ENCODE measurements at places on chromosomes 16 and 17.

DNA sequence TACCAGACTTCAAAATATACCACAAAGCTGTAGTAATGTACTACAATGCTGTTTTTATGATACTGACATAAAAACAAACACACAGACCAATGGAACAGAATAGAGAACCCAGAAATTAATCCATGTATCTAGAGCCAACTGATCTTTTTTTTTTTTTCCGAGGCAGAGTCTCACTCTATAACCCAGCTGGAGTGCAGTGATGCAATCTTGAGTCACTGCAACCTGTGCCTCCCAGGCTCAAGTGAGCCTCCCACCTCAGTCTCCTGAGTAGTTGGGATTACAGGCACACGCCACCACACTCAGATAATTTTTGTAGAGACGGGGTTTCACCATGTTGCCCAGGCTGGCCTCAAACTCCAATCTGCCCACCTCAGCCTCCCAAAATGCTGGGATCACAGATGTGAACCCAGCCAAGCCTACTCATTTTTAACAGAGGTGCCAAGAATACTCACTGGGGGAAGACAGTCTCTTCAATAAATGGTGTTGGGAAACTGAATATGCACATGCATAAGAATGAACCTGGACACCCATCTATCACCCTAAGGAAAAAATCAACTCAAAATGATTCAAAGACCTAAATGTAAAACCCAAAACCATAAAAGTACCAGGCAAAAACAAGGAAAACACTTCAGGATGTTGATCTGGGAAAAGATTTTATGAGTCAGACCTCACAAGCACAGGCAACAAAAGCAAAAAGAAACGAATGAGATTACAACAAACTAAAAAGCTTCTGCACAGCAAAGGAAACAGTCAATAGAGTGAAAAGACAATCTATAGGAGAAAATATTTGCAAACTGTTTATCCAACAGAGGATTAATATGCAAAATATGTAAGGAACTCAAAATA, 63.1 kb downstream of the STX8 start:
- DNase-seq: no peak

GRCh38 chr17:79192503-79193351, 118.1 kb downstream of the ENGASE start:
- peak; percentile 89 for DNase-seq

DNA sequence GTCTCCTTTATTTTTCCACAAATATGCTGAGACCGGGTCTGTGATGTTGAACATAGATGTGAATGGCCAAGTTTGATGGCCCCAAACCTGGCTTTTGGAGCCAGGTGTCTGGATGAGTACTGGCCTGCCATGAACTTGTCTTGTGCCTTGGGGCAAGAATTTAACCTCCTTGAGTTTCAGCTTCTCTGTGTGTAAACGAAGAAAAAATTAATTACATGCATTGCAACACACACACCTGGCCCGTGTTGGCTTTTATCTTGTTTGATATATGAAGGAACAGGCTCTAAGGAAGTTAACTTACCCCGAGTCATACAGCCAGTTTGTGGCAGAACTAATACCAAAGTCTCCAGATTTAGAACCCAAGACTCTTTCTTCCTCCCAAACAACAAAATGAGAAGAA, 13.1 kb downstream of the FBXO39 start:
- no peak for DNase-seq

DNA sequence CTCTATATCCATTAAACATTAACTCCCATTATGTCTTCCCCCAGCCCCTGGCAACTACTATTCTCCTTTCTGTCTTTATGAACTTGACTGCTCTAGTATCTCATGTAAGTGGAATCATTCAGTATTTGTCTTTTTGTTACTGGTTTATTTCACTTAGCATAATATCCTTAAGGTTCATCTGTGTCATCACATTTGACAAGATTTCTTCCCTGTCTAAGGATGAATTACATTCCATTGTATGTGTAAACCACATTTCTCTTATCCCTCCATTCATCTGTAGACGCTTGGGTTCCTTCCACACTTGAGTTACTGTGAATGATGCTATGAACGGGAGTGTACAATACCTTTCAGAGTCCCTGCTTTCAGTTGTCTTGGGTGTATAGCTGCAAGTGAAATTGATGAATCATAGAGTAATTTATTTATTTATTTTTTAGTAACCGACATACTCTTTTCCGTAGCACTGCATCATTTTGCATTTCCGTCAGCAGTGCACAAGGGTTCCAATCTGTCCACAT, 399.7 kb upstream of the RBFOX1 start:
- DNase-seq: no peak

DNA sequence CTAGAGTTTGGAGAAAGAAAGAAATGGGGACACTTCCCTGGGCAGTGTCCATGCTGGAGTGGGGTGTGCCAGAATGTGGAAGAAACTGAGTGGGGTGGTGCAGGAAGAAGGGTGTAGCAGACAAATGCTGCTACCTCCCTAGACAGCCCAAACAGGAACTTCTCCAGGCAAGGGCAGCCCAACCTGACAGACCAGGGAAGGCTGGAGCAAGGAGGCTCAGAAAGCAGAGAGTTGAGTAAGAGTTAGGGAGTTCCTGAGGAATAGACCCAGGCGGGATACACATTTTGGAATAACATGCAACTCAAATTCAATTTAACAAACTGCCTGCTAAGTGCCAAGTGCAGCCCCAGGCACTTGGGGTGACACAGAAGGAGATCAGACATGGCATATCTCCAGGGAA, 1.0 kb upstream of the MYO18A start:
- peak; percentile 24 for DNase-seq

DNA sequence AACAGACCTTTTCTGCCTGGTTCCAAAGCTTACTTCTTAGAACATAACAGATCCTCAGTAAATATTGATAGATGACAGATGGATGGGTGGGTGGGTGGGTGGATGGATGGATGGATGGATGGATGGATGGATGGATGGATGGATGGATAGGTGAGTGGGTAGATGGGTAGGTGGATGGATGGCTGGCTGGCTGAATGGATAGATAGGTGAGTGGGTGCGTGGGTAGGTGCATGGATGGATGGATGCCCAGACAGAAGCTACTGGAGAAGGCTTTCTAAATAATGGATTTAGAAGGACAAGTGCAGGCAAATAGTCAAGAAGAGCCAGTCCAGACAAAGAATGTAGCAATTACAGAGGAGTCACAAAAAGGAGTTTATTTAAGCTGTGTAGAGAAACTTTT, 19.6 kb downstream of the SCNN1G start:
- no peak for DNase-seq

- DNase-seq: no peak
Measured at GRCh38 chr17:7576432-7576937, 3.0 kb upstream of the CD68 start.

GRCh38 chr16:80389338-80389737, 151.5 kb upstream of the DYNLRB2 start:
- DNase-seq: no peak

GRCh38 chr16:67279296-67280089, at the start of gene PLEKHG4:
Gene PLEKHG4 (plus strand): TSS chr16:67279532. CDS start chr16:67280045, 513 bp downstream.
- peak; percentile 83 for DNase-seq

GRCh38 chr17:38354466-38354865, 2.8 kb downstream of the SOCS7 start:
- no peak for DNase-seq

DNA sequence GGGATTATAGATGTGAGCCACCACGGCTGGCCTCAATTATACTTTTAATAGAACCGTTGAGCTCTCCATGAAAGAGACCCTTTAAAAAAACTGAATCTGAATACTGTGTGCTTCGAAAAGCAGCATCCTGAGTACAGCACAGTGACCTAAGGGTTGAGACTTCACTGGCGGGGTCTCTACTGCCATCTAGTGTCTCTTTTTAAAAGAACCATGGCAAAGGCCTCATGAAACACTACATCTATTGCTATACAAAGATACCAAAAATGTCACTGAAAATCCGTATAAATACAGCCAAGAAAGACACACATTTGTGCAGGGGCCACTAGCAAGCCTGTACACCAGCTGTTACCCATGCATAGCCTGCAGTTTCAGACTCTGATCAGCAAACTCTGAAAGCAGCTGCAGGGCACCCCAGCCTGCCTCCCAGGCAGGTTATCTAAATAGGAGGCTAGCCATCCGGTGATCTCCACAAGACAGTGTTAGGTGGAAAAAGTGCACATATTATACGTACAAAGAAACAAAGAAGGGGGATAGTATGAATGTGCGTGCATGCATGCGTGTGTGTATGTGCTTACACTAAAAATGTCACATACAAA, 35.3 kb downstream of the NPLOC4 start:
- peak; percentile 57 for DNase-seq

DNA sequence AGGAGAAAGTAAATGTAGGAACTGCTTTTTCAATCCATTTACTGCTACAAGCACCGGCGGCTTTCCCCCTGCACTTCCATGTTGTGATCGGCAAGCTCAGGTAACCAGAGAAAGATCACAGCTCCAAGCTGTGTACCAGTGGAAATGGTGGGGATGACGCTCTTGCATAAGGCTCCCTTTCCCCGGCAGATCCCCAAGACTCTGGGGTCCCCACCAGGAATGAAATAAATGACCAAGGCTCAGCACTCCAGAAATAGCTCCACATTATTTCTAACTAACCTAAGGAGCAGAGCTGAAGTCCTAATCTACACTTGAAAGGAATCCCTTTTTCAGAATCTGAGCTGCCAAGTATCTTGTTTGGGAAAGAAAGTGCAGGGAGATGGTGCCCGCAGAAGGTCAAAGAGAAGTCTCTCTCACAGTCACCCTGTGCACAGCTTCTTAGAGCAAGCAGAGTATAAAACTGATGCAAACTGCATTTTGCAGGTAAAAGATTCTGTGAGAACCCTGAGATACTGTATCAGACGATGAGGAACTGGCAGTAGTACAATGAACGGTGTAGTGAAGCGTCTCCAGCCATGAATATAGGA, 11.1 kb downstream of the GRB2 start:
- DNase-seq: no peak

DNA sequence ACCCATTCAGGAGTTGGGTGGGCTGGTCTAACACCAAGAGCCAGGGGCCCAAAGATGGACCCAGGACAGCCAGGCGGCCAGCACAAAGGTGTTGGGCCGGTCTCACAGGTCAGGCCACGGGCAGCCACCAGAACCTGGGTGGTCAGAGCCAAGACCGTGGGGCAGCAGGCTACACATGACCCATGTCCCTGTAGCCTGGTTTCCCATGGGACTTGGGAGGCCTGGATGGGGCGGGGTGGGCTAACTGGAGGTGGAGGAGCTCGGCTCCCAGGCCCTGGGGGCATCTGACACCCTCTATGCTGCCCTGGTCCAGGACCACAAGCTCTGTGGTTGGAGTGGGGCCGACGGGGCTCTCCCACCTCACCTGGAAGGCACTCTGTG, 17.2 kb downstream of the CTU2 start:
- no peak for DNase-seq

GRCh38 chr16:3321816-3322215, 16.5 kb downstream of the ZNF75A start:
- no peak for DNase-seq

DNA sequence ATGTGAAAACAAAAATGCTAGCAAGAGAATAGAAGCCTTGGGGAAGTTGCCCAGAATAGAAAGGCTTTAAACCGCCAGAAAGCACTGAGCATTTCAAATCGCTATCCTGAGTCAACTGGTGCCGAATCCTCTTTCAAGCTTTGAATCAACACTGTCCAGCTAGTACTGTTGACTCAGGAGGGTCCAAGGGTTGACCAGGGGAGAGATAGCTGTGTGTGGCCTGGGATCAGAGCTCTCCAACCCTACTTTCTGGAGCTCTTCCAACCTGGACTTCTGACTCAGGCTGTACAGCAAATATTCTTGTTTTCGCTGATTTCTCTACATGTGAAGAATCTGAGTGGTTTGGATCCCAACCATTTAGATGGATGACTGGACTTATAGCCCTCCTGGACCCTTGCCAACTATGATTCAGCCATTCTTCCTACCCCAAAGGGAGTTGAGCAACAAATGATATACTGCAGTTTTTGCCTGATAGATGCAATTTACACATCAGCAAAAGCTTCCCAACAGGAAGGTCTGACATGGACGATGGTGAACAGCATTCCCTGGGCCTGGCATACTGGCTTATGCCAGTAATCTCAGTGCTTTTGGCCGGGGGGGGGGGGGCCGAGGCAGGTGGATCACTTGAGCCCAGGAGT, 154.0 kb upstream of the SDK2 start:
- no peak for DNase-seq

GRCh38 chr17:13640551-13640950, 38.8 kb upstream of the HS3ST3A1 start:
- no peak for DNase-seq

GRCh38 chr17:28725660-28726225, 290 bp downstream of the TLCD1 start:
- peak; percentile 95 for DNase-seq

DNA sequence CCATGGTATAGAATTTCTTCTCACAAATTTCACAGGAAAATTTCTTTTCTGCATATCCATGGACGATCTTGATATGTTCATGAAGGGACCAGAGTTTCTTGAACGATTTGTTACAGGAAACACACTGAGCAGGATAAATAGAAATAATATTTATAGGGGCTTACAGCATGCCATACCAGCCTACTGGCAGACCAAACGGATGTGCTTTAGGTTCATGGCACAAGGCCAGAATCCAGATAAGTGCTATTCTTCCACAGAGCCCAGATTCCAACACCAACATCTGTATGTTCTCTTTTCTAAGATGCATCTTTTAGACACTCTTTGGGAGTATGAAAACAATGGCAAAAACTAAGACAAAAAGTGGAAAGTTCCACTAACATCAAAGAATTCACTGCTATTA, 49.3 kb downstream of the ZNF652 start:
- DNase-seq: no peak

DNA sequence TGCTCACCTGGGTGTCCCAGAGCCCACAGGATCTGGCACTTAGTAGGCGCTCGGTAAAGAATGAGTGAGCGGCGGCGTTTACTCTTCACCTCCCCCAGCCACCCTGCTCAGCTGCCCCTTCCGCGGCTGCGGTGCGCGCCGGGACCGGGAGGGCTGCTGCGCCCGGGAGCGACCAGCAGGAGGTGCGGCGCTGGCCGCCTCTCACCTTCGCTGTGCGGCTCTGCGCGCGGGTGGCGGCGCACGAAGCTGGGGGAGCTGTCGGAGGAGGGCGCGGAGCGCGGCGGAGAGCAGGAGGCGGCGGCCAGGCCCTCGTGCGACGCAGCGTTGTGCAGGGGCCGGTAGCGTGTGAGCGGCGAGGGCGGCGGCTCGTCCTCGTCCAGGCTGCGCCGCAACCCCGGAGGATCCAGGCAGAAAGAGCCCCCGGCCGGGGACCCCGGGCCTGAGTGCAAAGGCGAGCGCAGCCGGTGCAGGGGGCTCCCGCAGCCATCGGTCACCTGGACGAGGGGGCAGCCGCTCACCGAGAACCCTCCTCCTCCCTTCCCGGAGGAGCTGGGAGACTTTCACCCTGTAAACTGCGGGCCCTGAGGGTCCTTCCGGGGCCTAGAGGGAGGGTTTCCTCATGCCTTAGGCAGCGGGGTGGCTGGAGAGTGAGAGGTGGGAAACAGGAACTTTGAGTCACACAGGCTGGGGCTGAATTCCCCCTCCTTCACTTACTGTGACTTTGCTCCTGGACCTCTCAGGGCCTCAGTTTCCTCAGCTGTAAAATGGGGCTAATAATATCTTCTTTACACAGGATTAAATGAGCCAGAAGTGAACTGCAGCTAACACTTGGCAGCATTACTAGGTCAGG, 12.5 kb downstream of the SAMD14 start:
- DNase-seq: peak; percentile 90

- DNase-seq: peak; percentile 12
Measured at GRCh38 chr17:77729587-77729986, 228.9 kb upstream of the TNRC6C start.

GRCh38 chr17:17924131-17924856, 47.9 kb downstream of the TOM1L2 start:
- no peak for DNase-seq

GRCh38 chr17:19753051-19753509, 5.0 kb upstream of the ALDH3A1 start:
- DNase-seq: peak; percentile 71

All from H9 (cell line).